ENCODE measurements at places on chromosomes 3 and 15.

GRCh38 chr15:64856429-64857145 is 14.9 kb downstream of the PLEKHO2 start:
- DNase-seq = no peak

DNA sequence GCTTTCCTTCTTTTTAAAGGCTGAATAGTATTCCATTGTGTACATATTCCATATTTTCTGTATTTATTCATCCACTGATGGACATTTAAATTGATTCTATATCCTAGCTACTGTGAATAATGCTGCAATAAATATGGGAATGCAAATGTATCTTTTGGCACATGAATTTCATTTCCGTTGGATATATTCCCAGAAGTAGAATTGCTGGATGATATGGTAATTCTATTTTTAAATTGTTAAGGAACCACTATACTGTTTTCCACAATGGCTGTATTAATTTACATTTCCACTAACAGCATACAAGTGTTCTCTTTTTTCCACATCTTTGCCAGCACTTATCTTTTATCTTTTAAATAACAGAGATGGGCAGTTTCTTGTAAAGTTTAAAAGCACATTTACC is 302.7 kb downstream of the CTNNB1 start:
- DNase-seq = no peak

- no peak for DNase-seq
Measured at GRCh38 chr3:119856695-119857094, 74.8 kb downstream of the NR1I2 start.

DNA sequence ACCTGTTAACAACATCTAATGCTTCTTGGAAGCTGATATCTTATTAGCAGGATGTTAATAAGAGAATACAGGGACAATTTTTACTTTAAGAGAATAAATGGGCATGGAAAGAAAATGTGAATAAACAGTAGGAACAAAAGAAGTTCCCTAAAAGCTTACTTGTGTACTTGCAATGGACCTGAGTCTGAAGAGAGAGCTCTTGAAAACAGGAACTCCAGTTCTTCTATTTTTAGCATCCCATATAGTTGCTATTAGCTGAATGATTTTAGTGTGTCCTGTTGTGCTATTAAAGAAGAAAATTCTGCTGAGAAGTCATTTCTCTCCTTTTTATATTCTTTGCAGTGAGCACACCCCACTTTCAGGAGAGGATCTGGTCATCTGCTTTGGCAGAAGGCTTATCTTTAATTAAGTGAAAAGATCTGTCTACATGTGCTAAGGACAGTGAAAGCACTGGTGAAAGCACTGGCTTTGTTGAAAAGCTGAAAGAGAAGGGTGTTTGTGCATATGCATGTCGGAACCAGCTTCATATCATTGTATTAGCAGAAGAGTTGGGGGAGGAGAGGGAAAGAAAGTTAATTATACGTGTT is 1.4 kb upstream of the ST3GAL6 start:
- DNase-seq = no peak

GRCh38 chr15:66881173-66881905 is 179.3 kb downstream of the SMAD6 start:
- no peak for DNase-seq

DNA sequence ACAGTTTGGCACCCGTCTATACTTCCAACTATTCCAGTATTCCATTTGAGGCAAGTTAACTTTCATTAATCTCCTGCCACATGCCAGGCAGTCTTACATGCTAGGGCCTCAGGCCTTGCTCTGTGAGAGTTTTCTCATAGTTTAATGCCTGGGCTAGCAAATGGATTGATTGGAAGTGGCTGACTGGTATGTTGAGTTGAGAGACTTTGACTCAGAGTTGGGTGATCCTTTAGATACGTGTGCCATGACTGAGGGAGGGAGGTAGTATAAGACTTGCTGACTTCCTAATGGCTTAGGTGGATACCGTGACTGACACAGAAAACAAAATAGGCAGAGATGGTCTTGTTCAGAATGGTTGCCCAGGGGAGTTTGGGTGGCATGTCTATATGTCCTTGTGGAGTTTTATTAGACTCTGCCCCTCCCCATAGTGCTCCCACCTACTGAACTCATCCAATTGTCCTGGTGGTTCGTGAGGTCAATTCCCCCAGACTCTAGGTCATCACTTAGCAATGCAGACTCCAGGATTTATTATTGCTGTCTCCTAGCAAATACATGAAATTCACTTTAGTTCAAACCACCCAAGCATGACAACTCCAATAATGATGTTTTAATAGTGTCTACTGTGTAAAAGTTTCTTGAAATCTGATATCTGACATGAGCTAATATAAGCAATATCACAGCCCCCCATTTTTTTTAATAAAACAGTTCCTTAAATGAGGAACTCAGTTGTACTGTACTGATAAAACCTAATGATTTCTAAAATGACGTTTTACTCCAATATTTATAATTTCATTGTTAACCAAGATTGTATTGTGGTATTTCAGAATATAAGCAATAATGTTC is 413.9 kb upstream of the MDFIC2 start:
- DNase-seq = no peak

DNA sequence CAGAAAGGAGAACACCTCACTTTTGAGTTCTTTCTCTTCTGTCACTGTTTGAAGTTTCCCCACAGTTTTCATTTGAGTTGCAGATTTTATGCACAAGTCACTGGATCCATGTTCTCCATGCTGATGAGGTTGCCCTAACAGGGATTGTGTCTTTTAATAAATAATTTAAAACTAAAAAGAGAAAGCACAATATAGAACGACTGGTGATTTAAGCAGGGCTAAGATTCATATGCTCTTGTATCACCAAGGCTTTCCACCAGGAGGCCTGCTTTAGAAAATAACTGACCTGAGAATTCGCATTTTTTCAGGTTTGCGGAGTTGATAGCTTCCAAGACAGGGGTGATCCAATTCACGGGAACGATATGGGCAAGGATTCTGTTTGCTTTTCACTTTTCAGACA is 252.0 kb upstream of the VEPH1 start:
- no peak for DNase-seq

GRCh38 chr15:94722024-94722636 is 490.8 kb downstream of the MCTP2 start:
- no peak for DNase-seq

DNA sequence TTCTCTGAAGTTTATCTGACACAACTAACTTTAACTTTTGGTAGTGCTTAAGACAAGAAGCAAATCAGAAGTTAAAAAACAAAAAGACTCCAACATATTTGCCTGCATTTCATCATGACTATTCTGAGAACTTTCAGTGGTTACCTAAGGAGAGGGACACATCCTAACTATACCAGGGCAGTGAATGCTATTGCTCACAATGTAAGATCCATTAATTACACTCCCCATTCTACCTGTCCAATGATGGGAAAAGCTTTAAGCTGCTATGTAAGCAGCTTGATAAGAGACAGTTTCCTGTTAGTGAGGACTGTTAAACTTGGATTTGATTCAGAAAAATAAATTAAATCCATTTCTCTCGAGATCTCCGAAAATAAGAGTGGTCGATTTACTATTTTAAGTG is 37.5 kb downstream of the SERPINI1 start:
- no peak for DNase-seq

GRCh38 chr3:184524981-184525336 is 36.6 kb upstream of the EPHB3 start:
- no peak for DNase-seq

- no peak for DNase-seq
Measured at GRCh38 chr3:175940243-175940642, 1081.1 kb downstream of the NAALADL2 start.

- no peak for DNase-seq
Measured at GRCh38 chr15:51185213-51186159, 90.8 kb upstream of the TNFAIP8L3 start.

DNA sequence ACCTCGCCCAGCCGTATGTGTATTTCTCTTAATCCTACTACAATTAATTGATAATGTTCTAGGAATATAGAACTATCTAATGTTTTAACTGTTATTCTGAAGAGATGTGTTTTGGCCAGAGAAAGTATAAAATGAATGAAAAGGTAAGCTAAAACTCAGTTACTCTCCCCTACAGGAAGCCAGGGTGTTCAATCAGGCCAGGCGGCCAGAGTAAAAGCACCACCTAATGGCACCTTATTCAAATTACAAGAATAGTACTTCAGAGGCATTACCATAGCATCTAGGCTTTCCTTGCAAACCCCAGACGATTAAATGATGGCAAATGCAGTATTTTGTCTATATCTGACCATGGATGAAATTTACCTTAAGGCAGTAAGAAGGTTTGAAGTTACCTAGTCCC is 10.4 kb downstream of the SLC12A8 start:
- DNase-seq = no peak

GRCh38 chr3:57961828-57962447 is 46.3 kb upstream of the FLNB start:
- no peak for DNase-seq

- no peak for DNase-seq
Measured at GRCh38 chr3:63565220-63565619, 87.3 kb upstream of the SNTN start.

- DNase-seq = no peak
Measured at GRCh38 chr3:123642957-123643330, 58.1 kb upstream of the HACD2 start.

- no peak for DNase-seq
Measured at GRCh38 chr15:76529911-76530310, 193.3 kb downstream of the ISL2 start.

- DNase-seq = no peak
Measured at GRCh38 chr15:72105111-72105510, 12.8 kb downstream of the MYO9A start.

DNA sequence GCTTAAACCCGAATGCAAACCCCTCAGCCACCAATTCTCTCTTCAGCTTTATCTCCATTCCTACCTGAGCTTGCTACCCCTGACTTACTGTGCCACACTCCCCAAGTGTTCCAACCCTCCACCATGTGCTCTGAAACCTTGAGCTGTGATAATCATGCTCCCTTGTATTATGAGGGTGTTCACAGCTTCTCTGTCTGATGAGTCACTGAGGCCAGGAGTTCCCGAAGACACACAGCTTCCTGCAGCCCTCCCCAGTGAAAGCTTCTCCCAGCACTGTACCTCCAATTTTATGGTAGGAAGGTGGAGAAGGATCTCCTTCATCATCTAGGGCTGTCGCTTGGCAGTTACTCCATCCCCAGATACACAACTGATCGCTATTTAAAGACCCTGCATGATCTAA is 24.9 kb downstream of the STAC start:
- DNase-seq = no peak

DNA sequence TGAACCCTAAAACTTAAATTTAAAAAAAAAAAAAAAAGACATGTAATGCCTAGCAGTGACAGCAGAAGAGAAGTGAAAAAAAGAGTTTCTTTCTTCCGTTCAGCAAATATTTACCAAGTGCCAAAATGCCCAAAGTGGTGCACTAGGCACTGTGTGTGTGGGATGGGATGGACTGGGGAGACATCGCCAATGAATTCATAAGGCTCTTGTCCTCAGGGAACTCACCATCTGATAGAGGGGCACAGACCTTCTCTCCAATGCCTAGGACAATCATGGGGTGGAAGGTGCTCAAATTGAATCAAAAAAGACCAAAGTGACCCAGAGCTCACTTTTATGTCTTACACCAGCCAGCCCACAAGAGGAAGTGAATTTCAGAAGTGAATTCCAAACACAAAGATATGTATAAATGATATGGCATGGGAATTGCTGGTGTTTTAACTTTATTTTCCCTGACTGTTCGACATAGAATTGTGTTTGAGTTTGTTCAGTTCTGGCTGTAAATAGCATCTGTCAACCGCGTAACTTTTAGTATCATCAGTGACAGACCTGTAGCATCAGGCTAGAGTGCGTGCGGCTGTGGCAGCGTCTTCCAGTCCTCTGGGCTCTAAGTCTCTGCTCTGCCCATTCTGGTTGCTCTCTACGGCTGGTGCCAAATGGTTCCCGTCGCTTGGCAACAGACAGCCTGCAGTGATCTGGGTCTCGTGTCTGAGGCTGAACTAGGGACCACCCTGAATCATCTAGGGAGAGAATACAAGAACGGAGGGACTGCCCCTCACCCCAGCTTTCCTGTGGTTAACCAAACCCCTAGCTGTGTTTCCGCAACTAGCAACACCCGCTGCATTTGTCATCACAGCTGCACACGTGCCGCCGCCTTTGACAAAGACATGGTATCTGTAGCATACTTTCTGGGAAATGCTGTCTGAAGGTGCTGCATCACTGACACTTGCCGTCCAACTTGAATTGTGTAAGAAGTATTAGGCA is 154.0 kb upstream of the THBS1 start:
- DNase-seq = no peak

GRCh38 chr15:64443016-64443415 is 17.4 kb upstream of the ZNF609 start:
- no peak for DNase-seq

GRCh38 chr3:185942396-185942795 is 4.6 kb upstream of the TRA2B start:
- DNase-seq = no peak

- no peak for DNase-seq
Measured at GRCh38 chr3:14235912-14236295, 57.3 kb downstream of the LSM3 start.

- DNase-seq = no peak
Measured at GRCh38 chr3:196643761-196644160, 4.3 kb downstream of the NRROS start.

GRCh38 chr3:173732237-173732636 is 334.7 kb downstream of the NLGN1 start:
- DNase-seq = no peak

GRCh38 chr3:18223571-18223970 is 201.6 kb downstream of the SATB1 start:
- no peak for DNase-seq

GRCh38 chr15:78244893-78245292 is 10.5 kb upstream of the ACSBG1 start:
- no peak for DNase-seq

- no peak for DNase-seq
Measured at GRCh38 chr15:28967990-28968389, 82.2 kb downstream of the APBA2 start.

DNA sequence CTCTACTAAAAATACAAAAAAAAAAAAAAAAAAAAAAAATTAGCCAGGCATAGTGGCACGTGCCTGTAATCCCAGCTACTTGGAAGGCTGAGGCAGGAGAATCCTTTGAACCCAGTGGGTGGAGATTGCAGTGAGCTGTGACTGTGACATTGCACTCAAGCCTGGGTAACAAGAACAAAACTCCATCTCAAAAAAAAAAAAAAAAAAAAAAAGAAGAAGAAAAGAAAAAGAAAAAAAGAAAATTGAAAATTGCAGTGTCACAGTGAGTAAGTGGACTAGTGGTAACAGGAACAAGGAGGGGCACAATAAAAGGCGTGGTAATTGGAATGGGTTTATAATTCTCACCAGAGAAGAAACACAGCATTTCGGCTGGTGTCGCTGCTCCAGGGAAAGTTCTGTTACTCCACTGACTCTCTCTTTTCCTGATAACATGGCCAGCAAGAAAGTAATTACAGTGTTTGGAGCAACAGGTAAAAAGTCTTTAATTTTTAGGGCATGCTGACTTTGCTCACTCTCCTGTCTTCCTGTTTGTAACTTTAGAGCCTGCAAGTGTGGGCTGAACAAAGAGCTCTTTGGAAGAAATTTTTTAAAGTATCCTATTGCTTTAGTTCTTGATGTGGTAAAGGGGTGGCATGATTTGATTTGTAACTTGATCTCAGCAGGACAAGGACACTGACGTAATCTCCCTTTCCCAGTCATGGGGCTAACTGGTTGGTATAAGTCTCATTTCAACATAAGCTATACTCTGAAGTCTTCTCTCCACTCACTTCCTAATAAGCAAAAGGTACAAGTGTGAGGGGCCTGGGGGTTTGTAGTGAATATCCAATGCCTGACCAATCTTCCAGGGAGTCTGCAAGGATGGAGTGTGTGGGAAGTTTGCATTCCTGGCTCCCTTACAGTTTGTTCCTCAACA is 22.1 kb upstream of the TRA2B start:
- DNase-seq = no peak

GRCh38 chr15:34812369-34812768 is 17.0 kb upstream of the ACTC1 start:
- DNase-seq = no peak

GRCh38 chr3:197132916-197133530 is 103.4 kb upstream of the MELTF start:
- DNase-seq = no peak
